ENCODE measurements at places on chromosomes 1 and 21.

DNA sequence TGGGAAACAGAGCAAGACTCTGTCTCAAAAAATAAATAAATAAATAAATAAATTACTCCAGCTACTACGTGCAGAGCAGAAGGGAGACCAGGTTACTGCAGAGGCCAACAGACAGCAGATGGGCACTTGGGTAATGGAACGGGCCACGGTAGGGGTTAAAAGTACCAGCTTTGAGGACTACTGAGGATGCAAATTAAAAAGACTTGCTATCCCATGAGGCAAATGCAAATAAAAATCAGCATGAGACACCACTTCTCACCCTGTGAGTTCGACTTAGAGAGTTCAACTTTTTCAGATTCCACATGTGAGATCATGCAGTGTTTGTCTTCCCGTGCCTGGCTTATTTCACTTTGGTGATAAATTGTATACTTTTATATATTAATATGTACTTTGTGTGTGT is 6.6 kb downstream of the SLC2A5 start:
- no peak for DNase-seq

- no peak for DNase-seq
Observed at GRCh38 chr1:15500184-15501178, 23.5 kb downstream of the CASP9 start.

- DNase-seq: no peak
Observed at GRCh38 chr1:28885977-28886730, 28.2 kb upstream of the EPB41 start.

DNA sequence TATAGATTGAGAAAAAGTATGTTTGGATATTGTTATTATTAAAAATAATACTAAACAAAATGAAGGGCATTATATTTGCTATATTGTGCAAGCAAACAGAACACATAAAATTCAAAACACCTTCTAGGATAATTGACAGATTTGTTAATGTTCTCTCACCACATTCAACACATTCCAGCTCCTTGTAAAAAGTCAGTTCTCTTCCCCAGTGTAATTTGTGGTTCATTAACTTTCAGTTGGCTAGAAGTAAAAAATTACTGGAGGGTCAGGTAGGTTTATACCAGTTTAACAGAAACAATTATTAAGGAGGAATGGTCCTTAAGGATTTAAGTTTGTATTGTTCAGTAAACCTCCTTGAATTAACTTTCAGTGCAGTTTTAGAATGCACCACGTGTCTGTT is 1235.3 kb upstream of the ADGRL2 start:
- DNase-seq: no peak

- no peak for DNase-seq
Observed at GRCh38 chr1:219119839-219120238, 53.8 kb upstream of the LYPLAL1 start.

DNA sequence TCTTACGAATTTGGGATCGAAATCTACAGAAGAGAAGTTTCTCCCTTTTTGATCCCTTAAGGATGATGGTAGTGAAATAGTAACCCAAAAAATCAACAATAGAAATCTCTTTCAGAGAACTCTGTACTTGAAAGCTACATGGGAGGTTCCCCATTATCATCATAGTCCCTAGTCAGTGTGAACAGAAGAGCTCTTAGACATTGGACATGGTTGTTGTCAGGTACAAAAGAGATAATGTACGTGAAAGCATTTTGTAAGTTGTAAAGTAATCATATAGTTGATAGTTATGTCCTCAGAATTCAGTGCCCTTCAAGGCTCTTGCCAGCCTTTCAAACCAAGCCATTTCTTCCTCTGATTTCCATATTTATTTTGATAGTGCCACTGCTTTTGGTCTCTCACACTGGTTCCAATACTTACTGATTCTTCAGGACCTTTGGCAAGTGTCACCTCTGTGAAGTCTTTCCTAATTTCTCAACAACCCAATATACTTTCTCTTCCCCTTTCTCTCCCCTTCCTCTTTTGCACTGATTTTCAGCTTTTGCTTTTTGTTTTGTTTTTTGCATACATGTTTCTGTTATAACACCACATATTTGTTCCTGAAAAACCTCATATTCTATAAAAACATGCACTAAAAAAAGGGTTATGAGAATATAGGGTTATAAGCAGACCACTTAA is 22.4 kb downstream of the VPS45 start:
- DNase-seq: no peak

DNA sequence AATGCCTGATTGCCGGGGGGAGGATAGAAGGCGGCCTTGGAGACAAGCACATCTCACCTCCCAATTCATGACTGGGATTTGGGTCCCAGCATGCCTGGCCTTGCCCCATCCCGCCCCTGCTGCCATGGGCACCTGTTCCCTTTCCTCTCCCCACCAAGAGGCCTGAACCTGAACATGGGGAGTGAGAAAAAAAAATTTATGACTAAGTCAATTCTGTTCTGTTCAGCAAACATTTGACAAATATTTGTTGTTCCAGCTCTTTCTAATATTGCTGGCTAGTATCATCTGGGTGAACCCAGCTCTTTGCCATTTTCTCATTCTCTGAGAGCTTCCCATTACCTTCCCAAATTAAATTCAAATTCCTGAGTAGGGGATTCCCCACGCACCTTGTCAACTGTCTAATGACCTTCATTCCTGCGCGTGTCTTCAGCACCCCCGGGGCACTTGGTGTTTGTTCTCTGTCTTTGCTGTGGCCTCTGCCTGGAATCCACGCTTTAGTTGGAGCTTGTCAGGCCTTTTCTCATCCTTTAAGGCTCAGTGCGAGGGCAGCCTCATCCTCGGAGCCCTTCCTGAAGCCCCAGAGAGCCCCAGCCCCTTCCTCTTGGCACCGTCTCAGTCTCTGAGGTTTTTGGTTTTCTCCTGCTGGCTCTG is 42.8 kb downstream of the ARHGEF10L start:
- no peak for DNase-seq

GRCh38 chr1:157753611-157754010 is 23.3 kb downstream of the FCRL2 start:
- DNase-seq: no peak

DNA sequence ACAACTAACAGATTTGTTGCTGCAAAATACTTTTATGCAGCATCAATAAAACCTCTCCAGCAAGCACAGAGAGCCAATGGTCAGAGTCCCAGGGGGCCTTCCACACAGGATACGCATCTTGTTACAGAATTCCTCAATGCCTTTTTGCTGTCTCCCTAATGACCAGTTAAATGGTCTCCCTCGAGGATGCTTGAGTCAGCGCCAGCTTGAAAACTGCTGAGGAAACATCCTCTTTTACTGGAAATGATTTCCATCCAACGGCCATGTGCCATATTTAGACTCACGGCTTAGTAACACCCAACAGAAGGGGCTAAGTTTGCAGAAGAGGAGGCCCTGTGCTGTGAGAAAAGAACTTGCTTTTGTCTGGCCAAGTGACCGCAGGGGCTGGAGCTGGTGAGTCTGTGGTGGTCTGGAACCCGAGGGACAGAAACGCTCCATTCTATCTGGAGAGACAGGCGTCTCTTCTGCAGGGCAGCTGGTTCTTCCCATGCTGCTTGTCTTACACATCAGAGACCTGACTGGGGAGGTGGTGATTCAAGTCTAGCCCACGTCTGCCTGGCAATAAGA is 496.4 kb downstream of the SETD4 start:
- peak; percentile 99 for DNase-seq

DNA sequence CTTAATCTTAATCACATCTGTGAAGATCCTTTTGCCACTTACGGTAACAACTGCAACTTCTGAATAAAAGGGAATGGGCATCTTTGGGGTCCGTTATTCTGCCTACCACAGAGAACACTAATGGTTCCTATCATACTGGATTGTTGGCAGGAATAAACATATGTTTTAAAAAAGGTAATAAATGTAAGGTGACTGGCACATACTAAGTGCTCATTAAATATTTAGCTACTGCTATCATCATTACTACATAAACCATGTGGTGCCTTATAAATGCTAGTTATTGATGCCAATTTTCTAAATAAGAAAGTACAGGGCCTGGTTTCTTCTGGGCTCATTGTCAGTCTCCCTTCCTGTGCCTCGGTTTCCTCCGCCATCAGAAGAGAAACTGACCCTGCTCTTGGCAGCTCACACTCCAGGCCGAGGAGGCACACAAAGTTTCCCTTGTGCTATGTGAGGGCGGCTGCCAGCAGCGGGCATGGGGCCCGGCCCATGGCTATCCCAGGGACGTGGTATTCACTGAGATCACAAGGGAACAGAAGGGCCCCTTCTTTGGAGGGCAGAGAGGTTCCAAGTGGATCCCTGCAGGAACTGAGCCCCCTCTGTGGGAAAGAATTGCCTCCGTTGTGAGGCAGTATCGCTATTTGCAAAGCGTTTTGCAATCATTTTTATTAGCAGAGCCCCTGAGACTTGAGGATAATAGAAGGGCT is 26.2 kb downstream of the NAV1 start:
- DNase-seq: no peak

DNA sequence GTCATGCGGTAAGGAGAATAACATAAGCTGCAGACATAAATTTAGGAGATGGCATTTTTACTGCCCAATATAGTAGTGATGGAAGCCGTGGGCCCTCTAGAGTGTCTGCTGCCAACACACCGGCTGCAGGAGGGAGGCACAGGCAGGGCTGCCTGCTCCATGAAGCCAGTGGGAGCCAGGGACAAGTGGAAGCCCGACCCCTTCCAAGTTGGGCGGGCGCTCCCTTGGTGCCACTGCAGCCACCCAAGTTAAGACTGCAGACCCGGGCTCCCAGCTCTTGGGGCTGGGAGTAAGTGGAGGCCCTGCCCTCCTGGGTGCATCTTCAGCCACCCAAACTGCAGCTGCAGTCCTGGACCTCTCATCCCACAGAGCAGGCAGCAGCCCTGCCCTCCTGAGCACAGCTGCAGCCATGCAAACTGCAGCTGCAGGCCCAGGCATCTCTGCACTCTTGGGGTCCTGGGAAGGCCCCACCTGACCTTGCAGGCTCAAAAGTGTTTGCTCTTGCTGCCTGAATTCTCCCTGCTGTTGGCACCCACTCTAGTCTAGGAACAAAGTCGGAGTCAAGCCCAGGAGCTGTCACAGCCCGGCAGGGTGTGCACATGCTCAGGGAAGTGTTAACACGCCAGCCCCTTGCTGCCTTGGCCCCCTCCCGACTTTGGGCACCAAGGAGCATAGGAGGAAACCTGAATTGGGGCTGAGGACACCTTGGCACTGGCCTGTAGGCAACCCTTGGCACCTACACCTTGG is 437.2 kb upstream of the PRMT6 start:
- DNase-seq: no peak

GRCh38 chr1:1435911-1436629 is 580 bp downstream of the VWA1 start:
- DNase-seq: no peak

- no peak for DNase-seq
Observed at GRCh38 chr1:65360648-65361047, 51.3 kb downstream of the DNAJC6 start.

DNA sequence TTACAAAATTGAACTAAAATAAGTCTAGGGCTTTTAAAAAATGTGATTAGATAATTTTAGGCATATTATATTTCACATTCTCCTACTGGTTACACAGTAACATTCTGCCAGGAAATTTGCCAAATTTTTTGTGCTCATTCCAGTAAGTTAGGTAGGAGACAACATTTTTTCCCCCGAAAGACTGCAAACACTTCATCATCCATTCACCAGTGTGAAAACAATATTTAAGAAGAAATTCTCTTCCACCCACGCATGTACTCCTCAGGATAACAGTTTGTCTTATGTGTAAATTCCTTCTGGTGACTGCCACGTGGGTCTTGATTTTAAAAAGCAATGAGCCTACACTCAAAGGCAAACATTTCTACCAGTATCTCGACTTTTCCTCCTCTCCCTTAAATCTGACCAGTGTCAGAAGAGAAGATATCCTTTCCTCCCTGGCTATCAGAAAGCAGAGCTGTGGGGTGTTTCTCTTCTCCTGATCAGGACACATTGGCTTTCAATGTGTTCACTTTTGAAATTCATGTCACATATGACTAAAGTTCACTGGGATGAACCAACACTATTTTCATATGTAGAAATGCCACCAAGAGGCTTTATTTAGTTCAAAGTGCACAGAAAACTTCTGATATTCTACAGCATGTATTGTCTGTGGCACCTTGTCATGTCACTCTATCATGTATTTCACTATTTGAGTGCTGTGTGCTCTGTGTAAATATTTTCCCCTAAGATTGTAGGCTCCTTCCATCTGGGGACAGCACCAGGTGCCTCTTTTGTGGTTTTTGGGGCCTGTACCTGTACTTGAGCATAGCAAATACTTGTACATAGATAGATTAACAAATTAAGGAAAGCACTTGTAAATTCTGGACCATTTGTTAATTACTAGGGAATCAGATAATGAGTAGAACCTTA is 38.6 kb downstream of the LHX9 start:
- peak; percentile 16 for DNase-seq

DNA sequence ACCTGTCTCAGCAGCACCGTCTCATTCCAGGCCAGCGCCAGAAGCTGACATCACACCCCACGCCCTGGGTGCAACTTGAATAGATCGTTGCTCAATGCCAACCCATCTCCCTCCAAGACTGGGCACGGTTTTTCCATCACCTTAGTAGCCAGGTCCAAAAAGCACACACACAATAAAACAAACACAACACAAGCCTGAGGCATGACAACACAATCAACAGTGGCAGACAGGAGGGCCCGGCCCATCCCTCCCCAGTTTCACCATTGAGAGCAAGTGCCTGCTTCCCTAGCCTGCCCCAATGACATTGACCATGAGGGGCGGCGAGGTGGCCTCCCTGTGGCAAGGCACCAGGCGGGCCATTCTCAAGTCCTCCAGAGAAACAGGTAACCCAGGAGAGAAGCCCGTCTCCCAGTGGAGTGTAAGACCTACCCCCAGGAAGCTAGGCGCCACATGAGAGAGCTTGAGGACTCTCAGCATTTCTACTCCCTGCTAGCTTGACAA is 2.7 kb downstream of the IFFO2 start:
- no peak for DNase-seq

- DNase-seq: peak; percentile 19
Observed at GRCh38 chr1:223087291-223088255, 55.5 kb downstream of the TLR5 start.

GRCh38 chr1:59128239-59128736 is 168.6 kb upstream of the FGGY start:
- no peak for DNase-seq

- no peak for DNase-seq
Observed at GRCh38 chr1:10208537-10208936, 1.8 kb upstream of the KIF1B start.

DNA sequence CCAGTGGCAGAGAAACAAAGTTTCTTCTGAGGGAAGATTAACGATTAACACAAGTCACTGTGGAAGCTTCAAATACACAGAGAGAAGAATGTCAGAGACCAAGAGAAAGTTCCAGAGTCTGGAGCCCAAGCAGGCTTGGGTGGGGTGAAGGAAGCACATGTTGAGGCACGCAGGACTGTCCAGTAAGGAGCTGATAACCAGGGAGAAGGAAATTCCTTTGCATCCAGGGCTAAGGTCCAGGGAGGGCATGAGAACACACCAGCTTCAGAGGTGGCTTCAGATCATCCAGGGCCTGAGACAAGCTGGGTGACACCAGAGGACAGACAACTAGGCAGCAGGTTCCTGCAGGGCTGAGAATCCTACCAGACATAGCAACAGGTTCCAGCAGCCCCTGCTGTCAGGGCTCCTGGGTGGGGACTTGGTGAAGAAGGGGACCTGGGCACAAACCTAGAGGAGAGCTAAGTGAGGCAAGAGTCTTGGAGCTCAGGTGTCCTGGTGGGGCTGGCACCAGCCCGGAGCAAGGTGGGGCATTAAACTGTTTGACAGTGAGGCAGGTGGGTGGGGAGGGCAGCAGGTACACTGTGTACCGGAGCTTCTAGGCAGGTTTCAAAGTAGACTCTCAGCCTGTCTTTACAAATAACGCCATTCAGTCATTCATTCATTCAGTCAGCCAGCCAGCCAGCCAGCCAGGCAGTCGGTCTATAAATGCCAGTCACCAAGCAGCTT is 2.6 kb upstream of the SPRR1A start:
- no peak for DNase-seq

Measured in stromal cell of bone marrow (primary cell).